Suppressor macrophage treated with lipopolysaccharide for 1 hour (primary cell): ENCODE measurements at places on chromosomes 13 and 19.

DNA sequence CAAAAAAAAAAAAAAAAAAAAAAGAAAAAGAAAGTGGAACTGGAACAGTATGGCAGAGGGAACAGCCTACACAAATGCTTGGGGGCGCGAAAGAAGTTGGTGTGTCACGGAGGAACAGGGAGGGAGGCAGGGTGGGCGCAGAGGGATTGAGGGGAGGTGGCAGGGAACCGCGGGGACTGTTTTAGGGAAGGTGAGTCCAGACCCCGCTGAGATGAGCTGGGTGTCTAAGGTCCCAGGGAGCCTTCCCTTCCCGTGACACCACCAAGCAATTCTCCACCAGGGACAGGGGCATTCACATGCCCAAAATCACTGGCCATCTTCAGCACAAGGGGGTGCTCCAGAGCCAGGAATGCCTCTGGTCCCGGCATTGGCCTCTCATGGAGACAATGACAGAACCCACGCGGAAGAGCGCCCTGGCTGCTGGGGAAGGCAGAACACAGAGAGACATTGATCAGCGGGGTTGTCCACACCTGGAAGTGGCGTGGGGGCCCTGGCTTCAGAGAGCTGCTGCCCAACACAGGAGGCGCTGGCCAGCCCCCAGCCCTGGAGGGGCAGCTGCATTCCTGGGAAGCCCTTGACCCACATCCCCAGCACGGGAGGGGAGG is 6.9 kb downstream of the PEAK3 start:
- peak; percentile 87 for DNase-seq

DNA sequence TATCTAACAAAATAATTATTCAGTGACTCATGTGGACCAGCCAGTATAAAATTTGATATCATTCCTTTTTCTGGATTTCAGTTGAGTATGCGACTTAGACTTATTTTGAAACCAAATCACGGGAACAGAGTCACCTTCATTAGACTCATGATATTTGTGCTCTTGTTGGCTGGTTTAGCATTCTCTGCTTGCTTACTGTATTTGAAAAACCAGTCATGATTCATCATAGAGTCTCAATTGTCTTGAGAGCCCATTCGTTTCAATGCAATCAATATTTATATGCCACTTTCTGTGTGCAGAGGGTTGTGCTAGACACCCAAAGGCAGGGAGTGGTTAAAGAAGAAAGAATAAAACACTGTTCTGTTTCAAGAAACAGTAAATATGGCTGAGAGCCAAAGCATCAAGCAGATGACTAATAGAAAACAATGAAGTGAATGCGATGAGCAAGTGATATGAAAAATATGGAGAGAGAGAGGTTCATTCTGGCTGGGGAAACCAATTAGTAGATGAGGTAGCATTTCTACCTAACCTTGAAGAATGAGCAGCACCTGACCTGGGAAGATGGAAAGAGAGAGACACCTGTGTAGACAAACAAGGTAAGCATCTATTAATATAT is 99.6 kb upstream of the MBNL2 start:
- no peak for DNase-seq

GRCh38 chr13:38213314-38213713 is 136.3 kb upstream of the UFM1 start:
- no peak for DNase-seq

DNA sequence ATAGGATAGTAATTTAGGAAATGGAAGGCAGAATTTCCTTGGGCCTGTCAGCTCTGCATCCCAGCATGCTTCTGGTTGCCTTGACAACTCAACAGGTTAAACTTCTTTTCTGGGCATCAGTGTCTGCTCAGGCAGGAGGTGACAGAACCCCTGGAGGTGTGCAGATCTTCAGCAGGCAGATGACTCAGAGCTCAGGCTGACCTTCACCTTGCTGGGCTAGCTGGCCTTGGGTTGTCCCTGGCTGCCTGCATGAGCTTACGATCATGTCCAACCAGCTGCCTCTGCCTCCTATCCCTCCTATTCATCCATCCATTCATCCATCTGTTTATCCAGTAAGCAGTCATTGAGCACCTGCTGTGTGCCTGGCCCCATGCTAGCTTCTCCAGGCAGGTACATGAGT is 81.2 kb upstream of the KCTD15 start:
- no peak for DNase-seq

- DNase-seq = peak; percentile 26
These were observed 74.6 kb upstream of the NPAS1 start for GRCh38 chr19:46944918-46945628.

DNA sequence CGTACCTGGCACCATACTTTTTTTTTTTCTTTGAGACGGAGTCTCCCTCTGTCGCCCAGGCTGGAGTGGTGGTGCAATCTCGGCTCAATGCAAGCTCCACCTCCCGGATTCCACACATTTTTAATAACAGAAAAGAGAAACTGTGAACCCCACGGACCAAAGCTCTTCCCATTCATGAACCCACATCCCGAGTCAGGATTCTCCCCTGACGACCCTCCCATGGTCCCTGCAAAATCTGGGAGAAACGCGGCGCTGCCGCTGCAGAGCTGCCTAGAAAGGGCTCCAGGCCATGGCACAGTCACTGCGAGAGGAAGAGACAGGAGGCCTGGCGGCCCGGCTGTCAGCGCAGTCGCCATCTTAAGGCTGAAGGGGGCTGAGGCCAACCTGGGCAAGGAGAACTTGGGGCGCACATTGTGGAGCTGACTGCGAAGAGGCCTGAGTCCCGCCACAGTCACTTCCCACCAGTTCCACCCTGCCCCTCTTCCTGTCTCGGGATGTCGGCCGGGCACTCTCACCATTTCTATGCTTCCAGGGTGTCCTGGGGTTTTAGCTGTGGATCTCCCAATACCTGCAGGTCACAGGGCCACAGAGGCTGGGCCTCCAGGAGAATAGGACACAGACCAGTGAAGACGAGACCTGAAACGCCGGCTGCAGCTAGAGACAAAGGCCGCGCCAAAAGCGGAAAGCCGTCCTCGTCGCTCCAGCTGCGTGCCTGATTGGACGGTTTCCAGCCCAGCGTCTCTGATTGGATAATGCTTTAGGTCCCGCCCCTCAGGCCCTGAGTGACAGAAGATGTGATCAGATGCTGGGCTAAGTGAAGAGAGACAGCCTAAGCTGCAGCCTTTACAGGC is 71.0 kb downstream of the ZNF486 start:
- DNase-seq = peak; percentile 87

DNA sequence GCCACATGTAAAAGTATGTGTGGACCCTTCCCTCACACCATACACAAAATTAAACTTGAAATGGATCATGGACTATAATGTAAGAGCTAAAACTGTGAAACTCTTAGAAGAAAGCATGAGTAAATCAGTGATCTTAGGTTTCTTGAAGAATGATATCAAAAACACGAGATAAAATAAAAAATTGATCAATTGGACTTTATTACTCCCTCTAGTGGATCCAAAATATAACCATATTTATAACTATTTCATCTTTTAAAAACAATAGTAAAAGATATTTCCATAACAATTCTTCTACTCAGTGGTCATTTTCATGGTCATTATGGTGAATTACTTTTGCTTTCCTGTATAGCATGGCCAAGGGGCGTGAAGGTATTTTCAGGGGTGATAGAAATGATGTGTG is 174.6 kb upstream of the LSM14A start:
- no peak for DNase-seq

DNA sequence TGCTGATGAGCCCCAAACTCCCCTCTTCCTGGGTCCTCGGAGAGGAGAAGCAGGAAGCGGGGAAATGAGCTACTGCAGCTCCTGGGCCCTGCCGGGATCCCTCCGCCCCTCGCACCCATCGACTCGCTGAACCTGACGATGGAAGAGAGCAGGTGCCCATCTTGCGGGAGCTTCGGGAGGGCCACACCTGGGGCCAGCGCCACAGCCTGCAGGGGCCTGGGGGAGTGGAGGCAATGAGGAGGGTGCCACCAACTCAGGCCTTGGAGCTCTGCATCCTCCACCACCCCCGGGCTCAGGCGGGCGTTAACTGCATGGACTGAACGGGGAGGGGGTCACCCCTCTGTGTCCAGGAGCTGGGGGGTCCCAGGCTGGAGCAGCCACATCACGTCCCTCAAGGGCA is 8.3 kb downstream of the TCF3 start:
- no peak for DNase-seq

GRCh38 chr19:45913874-45914830 is at the start of gene NANOS2:
NANOS2 (minus strand) TSS chr19:45914778; CDS start chr19:45914693, 85 bp downstream.
- no peak for DNase-seq

- DNase-seq = no peak
These were observed 205.0 kb upstream of the RFC3 start for GRCh38 chr13:33612641-33613638.

DNA sequence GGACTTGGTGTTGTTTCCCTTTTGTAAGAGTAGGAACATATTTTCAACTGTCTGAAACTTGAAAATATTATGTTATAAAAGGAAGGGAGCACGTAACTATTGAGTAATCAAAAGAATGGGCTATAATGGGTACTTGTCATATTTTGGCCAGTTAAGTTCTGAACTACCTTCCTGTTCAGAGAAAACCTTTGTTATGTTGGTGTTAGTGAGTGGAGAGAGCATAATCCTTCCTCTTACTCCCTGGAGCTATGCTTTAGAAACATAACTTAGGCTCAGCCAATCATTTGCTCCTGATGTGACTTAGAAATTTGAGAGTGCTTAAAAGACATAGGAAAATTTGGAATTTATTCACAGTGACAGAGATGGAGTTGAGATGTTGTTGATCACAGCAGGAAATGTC is 482.5 kb upstream of the SPRY2 start:
- no peak for DNase-seq

GRCh38 chr13:50386541-50387050 is 371.4 kb downstream of the KCNRG start:
- no peak for DNase-seq

DNA sequence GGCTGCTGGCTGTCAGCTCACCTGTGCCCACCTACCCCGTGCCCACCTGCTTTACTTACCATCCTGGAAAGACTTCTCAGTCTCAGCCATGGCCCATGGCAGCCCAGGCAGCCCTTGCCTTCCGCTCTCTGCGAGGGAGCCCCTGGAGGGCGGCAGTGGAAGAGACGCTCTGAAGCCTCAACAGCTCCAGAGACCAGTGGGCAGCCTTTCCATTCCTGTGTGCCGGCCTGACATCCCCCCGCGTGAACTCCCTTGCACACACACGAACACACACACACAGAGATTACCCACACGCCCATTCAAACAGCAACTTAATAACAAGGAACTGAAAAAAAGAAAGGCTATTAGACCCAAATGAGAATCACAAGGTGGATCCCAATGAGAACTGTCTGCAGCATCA is 14.2 kb upstream of the RASA3 start:
- DNase-seq = no peak

DNA sequence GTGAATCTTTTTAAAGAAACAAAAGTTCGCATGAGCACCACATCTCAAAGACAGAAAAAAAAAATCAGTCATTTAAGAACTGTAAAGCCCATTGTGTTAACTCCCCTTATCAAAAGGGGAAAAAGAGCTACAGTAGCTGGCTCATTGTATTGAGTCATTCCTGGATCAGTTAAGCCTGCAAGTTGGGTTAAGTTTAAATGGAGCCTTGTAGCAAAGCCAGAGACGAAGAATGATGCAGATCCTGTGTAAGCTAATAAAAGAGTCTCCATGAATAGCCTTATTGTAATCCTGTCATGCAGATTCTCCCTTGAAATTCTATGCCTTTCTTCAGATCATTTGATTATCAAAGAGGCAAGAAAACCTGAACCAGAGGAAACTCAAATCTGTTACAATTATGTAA is 83.8 kb downstream of the CRYL1 start:
- no peak for DNase-seq

GRCh38 chr19:1169921-1170885 is 3.9 kb downstream of the SBNO2 start:
- no peak for DNase-seq

DNA sequence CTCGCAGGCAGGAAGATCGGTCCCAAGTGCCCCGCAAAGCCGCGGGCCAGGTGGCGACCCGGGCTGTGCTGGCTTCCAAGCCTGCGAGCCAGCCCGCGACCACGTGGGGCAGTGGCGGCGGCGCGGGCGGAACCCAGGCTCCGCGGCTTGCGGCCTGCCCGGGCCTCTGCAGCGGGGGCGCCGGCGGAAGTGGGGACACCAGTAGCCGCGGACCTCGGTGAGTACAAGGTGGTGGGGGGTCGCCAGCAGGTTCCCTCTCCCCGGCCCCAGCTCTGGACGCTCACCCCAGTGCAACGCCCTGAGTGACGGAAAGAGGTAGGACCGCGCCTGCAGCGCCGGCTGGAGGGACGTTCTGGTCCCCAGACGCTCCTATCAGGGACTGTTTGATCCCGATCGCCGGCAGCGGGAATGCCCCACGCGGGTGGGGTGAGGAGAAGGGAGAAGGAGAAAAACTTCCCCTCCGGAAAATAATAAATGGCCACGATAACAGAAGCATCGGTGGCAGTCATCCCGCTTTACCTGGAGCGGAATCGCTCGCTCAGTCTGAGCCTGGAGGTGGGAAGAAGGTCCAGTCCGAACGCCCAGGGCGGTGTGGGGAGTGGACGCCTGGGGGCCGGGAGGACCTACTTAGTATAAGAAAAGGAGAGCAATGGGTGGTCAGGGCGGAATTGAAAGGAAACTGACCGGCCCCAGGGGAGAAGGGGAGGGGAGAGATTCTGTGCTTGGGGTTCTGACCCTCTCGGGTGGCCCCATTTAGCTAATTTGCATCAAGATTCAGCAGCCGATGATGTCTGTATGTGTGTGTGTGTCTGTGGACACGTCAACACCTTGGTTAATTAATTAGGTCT is at the start of gene GEMIN7:
Gene GEMIN7 (plus strand): TSS at position 198 of the 848 bp plus-strand sequence. CDS start 10,855 bp downstream, outside the sequence.
- DNase-seq = peak; percentile 94

DNA sequence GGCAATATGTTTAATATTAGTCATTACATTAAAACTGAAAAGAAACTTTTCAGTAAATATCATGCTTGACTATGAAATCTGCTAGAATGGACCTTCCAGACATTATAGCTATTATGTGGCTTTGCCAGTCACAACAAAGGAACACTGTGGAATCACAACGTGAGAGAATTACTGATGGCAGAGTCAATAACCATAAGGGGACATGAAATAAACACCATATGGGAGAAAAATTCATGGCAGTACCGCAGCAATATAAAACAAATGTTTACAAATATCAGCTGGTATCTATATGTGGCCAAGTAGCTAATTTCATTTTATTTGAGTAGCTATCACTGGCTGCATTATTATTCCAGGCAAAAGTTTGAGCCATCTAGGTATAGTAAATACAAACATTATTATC is 1818.6 kb downstream of the PCDH9 start:
- DNase-seq = no peak

DNA sequence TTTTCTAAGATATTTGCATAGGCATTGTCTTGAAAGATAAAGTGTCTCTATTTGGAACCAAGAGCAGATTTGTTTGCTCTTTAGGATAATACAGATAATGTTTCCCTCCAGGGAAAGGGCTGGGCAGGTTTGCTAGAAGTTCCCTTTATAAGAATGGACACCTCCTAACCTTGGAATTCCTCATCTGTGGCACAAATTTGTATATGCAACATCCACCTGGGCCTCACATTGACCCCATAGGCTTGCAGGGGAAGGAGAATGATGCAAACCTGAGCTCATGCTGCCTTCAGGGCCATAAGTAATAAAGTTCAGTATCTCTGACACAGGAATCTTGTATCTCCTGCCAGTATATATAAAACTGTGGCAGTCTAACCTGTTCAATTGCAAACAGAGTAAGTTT is 508.4 kb upstream of the MIR17HG start:
- no peak for DNase-seq

GRCh38 chr13:63092456-63092855 is 1676.8 kb upstream of the PCDH20 start:
- no peak for DNase-seq
